Activated T-helper 1 cell treated with anti-CD3 and anti-CD28 coated beads, Interleukin-12 subunit alpha, Interleukin-12 subunit beta, Interleukin-2, Interleukin-4 antibody, amounts not matched to agents 30 ng/mL and 10 ng/mL and 1 ng/mL, durations not matched to agents 14 hours and 24 hours and 36 hours (primary cell): ENCODE measurements at places on chromosomes 7 and 10. TPM values are rescaled to one million over a fixed set of nuclear protein-coding genes. Genes with fewer than 3 reads are reported as not detected.

The NPC1L1 gene
- total RNA-seq, result not detected in 2 replicates

The SMC3 gene
- 74.5 and 77.9 TPM in 2 replicates for total RNA-seq

The ALKBH4 gene
- total RNA-seq, result 10.7 and 11.2 TPM in 2 replicates

The PITX3 gene
- 0.17 and 0.44 TPM in 2 replicates for total RNA-seq

The SYCE1 gene
- 0.24 and 0.34 TPM in 2 replicates for total RNA-seq

The PRRT4 gene
- total RNA-seq, result 0.10 and 0.21 TPM in 2 replicates
